H54 (cell line): ENCODE measurements at places on chromosomes 6 and 20.

- DNase-seq = no peak
Observed at GRCh38 chr6:122548281-122548680, 61.9 kb upstream of the PKIB start.

DNA sequence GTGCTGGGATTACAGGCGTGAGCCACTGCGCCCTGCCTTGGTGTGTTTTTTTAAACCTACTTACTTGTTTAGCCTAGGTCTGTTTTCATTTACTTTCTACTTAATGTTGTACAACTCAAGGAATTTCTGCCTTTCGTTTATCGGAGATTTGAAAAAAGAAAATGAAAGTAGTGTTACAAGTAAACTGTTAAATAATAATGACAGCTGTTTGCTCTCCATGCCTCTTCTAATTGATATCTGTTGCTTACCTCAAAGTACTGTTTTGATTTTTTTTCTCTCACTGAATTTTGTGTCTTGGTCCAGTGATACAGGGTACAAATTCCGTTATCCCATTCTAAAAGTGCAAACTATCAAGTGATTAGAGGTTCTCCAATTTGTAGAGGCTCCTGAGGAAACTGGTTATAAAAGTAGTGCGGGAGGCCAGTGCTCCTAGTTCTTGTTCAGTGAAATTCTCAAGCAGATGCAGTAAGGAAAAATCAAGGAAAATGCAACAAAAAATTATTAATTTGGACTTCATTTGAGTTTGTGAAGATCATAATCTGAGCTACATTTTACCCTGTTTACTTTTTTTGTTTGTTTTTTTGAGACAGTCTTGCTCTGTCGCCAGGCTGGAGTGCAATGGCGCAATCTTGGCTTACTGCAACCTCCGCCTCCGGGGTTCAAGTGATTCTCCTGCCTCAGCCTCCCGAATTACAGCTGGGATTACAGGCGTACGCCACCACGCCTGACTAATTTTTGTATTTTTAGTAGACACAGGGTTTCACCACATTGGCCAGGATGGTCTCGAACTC, 2.2 kb downstream of the UBR2 start:
- DNase-seq = no peak

DNA sequence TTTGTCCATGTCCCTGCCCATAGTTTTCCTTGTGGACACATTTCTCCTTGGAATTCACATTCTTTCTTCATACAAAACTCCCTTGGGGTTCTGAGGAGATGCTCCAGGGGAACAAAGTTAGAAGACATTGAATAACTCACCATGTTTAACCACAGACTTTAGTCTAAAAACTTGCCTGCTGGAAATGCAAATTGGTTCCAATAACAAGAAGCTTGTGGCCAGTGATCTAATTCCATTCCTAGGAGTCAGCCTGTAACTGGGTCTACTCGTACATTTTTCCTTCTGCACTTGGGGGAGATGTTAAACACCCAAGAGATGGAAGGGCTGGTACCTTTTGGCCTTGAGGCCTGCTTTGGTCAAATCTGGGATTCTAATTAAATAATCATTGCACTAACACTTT, 60.2 kb downstream of the SCML4 start:
- no peak for DNase-seq

DNA sequence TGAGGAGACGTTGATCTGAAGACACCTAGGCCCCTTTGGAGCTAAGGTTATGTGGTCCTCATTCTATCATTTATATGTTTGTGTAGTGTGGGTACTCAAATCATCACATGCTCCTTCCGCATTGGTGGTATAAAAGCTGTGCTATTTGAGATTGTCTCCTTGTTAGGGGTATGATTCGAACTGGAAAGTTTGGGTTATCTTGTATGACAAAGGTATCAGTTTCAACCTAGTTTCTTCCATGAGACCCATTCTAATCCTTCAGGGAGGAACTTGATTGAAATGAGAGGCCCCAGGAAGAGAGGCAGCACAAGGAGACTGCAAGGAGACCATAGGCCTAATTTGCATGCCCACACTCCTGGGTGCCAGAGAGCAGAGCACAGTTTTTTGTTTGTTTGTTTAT, 104.2 kb upstream of the TIAM2 start:
- no peak for DNase-seq

- DNase-seq = no peak
Observed at GRCh38 chr6:35195120-35195780, 18.5 kb upstream of the SCUBE3 start.

DNA sequence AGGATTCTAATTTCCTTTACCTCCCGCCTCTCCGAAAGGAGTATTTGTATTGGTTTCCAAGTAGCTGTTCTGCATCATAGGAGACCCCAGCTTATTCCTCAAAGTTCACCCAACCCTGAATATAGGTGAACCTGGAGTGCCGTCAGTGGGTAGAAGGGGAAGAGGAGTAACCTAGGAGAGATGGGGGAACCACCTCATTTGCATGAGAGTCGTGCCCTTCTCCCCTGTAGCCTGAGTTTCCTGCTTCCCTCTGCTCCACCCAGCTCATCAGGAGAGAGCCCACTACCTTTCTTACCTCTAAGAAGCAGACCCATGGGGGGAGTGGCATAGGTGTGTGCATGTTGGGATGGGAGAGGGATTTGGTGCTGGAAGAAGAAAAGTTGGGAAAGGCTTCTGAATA, 17.3 kb upstream of the WFDC2 start:
- DNase-seq = no peak

DNA sequence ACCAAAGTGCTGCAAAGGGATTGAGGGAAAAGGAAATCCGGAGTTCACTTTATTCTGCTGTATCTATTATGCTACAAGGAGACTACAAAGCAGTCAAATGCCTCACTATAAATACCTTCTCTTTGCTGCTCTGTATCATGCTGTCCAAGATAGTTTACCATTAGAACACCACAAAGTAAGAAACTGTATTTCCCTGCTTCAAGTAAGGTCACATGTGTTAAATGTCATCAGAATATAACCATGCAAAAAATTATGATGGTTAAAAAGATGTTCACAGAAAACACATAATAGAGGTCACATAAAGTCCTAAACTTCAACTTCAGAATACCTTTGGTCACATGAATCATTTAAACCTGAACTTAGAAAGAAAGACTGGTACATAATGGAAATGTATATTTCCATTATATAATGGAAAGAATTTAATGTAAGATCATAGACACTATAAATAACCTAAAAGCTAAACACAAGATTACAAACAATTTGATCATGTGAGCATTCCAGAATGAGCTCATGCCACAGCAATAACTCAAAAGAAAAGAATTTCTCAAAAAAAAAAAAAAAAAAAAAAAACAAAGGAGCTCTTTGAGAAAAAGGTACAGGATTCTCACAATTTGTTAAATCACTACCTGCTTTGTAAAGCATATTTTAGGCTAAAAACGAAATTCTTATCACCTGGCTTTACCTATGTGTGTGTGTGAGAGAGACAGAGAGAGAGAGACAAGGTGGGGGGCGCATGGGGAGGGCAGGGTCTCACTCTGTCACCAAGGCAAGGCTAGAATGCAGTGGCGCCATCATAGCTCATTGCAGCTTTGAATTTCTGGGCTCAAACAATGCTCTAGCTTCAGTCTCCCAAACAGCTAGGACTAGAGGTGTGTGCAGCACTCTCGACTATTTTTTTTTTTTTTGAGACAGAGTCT, 58.7 kb downstream of the KIF13A start:
- DNase-seq = no peak

- DNase-seq = no peak
Observed at GRCh38 chr6:42225419-42225818, 7.8 kb upstream of the MRPS10 start.

GRCh38 chr6:98827295-98828159, 6.8 kb upstream of the POU3F2 start:
- no peak for DNase-seq

DNA sequence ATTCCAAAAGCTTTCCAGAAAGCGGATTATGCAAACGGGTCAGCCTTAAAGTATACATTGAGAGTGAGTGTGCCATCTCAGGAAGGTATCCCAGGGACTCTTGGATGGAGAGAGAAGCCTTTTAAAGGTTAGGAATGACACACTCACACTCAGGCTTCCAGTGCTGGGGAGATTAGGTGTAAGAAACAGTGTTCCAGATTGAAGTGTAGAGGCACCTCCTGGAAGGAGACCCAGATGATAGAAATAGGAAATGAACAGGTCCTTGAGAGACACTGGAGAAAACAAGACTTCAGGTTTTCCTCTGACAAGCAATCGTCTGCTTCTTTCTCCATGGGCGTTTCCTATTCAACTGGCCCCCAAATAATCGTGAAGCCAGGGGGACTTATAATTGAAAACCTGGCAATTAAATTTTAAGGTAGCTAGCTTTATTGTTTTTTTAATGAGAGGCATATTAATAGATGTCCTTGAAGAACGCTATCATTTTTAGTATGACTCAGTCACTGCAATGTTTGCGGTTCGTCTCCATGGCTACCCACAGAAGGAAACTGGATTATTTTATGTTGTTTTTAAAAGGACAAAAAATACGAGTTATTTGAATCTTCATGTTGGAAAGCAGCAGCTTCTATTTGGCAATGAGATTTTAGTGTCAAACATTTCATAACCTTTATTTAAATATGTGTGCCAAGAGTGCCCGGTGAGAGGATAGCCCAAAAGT, 85.3 kb downstream of the TRMT6 start:
- DNase-seq = no peak

GRCh38 chr6:36735110-36736071, 37.8 kb downstream of the RAB44 start:
- DNase-seq = peak; percentile 62

- no peak for DNase-seq
Observed at GRCh38 chr6:167122827-167123657, at the start of gene CCR6. Gene CCR6 (plus strand): TSS chr6:167123096. CDS start chr6:167136135, 13,039 bp downstream.

DNA sequence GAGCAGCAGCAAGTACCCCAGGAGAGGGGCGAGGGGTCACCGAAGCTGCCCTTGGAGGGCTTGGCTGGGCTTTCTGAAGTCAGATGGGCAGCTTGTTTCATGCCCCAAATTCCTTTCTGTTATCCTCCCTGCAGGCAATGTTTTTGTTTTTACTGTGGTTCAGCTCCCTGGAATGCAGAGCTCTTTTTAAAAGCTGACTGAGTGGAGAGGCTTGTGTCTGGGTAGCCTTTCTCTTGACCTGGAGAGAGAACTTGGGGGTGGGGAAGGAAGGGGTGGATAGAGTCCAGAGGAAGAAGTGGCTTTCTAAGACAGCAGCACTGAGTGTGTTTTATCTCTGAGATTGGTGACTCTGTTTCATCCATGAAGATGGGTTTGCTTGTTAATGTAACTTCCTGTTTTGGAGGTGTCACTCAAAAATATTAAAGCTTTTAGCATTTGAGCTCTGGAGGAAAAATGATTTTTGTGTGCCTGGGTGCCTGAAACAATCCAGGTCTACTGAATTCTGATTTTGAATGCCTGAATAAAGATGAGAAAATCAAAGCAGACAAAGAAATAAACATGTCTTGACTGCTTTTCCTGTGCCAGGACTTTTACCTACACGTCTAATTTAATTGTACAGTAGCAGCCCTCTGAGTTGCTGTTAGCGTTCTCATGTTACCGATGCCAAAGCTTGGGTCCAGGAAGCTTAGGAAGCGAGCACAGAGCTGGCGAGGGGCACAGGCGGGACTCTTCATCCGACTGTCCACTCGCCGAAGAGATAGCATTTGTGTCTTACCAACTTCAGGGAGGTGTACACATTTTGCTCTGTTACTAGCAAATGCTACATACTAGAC, 78.2 kb upstream of the EEF1E1 start:
- peak; percentile 75 for DNase-seq

GRCh38 chr20:51495921-51496545, 46.5 kb downstream of the NFATC2 start:
- DNase-seq = no peak

DNA sequence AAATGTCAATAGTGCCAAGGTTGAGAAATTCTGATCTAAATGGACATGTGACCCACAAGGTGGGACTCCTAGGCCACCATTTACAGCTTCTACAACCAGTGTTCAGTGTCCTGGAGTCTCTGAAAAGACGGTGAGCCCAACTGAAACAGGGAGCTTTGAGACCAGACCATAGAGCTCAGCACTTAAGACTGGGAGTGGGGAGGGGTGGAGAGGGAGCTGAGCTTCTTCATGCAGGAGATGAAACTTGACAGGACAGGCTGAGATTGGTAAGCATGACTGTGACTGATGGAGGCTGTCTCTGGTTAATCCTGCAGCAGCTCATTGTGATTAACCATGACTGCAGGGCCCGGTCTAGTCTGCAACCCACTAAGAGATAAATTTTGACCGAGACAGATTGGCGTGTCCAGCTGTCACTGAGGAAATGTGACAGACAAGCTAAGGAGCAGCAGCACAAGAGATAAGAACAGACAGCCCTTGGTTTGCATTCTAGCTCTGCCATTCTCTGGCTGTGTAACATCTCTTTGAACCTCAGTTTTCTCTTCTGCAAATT, 1.4 kb upstream of the AAR2 start:
- DNase-seq = no peak

DNA sequence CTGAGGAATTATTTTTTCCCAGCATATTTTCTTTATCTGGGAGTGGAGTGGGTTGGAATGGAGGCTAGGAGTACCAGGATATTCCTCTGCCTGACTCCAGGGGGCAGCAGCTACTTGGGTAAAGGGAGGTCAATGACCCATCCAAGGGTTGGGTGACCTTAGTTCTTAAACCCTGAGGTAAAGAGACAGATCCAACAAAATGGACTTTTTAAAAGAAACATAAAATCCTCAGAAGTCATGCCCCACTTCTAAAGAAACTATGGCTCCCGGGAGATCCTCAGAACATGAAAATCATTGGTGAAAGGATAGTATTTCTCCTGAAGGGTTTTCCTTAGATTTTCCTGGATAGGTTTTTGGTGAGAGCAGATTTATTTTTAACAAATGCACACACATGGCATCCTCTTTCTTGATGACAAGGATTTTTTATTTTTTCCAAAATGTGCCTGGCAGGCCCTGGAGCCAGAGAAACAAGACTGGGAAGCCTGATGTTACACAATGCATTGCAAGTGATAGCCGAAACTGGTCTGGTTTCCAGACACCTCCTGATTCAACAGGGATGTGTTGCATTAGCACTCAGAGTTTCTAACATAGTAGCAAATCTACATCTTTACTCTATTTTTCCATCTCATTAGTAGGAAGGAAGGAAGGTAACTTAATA, 240.9 kb upstream of the BTBD3 start:
- DNase-seq = peak; percentile 50

- no peak for DNase-seq
Observed at GRCh38 chr6:140372064-140372463, 997.6 kb upstream of the CITED2 start.

DNA sequence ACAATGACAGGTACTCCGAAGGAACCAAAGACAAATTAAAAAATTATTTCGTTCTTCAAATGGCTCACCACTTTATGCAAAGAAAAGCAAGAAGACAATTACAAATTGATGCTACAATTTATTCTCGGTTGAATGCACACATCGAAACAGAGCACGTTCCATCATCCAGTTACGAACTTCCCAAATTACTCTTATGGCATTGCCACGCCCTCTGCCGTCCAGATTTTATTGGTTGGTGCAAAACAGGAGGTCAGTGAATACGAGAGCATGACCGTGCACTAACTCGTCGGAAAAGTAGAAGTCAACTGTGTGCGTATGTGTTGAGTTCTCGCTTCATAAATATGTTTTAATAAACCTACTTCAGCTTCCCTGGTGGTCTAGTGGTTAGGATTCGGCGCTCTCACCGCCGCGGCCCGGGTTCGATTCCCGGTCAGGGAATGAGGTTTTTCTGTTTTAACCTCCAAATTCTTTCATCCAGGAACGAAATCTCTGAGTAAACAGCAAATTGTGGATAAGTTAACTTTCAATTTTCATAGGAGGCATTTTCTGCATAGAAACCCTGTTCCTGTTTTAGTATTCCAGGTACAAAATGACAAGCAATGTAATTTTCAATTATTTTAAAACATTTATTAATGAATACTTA, 23.2 kb downstream of the ZNF311 start:
- DNase-seq = peak; percentile 28

GRCh38 chr6:33589731-33590530, 9.9 kb upstream of the BAK1 start:
- DNase-seq = peak; percentile 96
